A549 (cell line): ENCODE measurements at places on chromosomes 7 and 10.

- peak; percentile 25 for DNase-seq
Measured at GRCh38 chr10:110456046-110456445, 41.7 kb upstream of the DUSP5 start.

- DNase-seq: no peak
Measured at GRCh38 chr10:123666318-123667236, at the start of gene GPR26. TSS of gene GPR26 (plus strand) at chr10:123666355. CDS start at chr10:123666408, 53 bp downstream.

DNA sequence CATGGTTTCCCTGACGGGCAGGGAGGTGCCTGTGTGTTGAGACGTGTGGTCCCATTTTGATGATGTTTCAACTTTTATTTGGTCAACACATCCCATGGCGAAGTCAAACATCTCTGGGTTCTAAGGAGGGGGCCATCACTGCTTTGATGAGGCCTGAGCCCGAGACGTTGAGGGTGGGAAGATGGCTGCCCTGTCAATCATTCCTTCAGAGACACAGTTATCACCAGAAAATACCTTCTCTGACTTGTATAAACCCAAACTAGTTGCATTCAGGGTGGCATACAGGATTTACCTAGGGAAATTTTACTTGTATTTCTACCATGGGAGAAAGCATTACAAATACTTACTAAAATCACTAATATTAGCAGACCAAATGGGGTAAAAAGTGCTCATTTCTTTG lies 64.6 kb downstream of the VOPP1 start:
- no peak for DNase-seq

GRCh38 chr10:102646610-102647442 lies 2.5 kb downstream of the TRIM8 start:
- DNase-seq: peak; percentile 43

DNA sequence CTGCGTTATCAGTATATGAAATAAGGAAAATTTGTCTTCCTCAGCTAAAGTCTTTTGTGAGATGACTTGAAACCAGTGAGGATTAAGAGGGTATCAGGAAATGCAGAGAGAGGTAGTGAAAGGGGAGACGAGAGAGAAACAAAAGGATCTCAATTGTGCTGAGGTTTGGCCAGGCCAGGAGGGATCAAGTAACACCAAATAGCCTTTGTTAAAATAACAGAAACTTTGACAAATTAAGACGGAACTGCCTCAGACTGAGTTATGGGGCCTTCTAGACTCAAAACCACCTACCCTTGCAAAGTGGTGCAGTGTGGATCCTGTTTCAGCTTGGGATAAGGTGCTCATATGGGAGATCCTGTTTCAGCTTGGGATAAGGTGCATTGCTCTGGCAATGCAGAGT lies 263.1 kb downstream of the CREB5 start:
- no peak for DNase-seq

DNA sequence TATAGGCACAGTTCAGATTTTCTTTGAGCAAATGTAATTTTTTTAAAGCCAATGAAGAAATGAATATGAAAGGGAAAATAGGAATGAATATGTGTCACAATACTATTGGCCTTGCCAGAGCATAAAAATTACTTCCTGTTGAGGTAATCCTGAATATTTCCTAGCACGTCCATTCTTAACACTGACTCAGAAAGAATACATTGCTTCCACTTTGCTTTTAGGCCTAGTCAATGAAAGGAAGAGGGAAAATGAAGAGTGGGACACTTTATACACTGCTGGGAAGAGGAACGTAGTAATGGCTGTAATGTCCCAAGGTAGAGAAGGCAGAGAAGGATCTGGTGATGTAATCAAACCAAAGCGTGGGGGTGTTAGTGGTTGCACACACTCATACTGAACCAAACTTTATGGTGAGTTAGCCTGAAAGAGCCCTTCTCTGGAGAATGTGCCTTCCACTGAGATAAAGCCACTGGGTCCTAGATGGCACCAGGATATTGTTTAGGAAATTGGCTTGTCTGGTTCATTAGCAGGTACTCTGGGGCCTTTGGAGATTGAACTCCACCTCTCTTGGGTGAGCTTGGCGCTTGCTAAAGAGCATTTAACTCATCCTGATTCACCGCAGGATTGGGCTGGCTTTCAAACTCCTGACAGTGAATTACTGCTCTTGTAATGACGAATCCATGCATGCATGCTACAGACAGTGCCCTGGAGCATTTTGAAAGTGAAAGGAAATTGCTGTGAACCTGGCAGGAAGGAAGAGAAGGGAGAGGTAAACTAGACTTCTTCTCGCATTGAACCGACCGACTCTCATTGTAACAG lies 254.9 kb downstream of the KIAA1217 start:
- DNase-seq: peak; percentile 16

DNA sequence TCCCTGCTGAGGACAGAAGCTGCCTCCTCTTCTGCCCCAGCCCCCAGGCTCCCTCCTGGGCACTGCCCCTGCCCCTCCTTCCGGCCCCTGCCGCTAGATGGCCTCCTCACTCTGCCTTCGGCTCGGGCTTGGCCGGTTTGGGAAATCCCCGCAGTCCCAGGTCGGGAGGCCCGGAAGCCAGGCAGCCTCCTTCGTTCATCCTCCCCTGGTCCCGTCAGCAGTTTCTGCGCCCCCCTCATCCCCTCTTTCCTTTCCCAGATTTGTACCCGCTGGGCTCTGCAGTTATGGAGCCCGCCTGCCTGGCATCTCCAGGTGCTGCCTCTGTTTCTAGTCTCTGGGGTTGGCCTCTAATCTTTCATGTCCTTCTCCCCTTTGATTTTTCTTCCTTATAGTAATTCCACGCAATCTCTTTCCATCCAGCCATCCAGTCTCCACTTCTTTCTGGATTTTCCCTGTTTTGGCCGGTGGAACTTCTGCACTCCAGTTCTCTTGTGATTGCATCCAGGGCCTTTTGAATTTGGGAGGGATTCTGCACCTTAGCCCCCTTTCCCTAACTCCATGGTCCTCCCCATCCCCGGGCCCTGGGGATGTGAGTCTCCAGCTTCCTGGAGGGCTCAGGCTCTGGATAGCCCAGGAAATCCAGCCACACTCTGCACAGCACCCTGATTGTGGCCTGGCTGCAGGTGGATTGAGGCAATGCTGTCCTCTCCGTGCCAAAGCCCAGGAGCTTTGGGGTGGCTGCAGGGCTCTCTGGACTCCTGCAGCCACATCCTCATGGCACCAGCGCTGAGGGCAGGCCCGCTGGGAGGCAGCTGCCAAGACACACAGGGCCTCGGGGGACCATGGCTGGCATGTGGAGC lies 3.3 kb upstream of the SHH start:
- DNase-seq: peak; percentile 81

GRCh38 chr10:96290368-96291133 lies 13.7 kb upstream of the DNTT start:
- DNase-seq: no peak

DNA sequence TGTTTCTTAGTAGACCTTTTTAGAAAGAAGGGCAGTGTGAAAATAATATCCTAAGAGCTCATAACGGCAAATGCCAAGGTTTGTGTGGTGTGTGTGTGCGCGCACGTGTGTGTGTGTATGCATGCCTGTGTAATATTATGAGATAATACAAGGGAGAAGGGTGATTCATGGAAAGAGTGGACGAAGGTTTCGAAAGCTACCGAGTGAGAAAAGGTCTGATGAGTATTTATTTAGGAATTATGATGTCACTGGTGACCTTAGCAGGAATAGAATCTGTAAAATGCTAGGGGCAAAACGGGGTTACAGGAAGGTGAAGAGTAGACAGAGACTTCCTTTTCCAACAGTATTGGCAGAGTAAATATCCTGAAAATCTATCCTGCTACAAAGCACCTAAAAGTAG lies 107.3 kb downstream of the AHR start:
- peak; percentile 62 for DNase-seq

GRCh38 chr7:74430961-74431466 lies 22.7 kb upstream of the GTF2IRD1 start:
- no peak for DNase-seq

- DNase-seq: no peak
Measured at GRCh38 chr7:26898891-26899290, 34.5 kb upstream of the SKAP2 start.

DNA sequence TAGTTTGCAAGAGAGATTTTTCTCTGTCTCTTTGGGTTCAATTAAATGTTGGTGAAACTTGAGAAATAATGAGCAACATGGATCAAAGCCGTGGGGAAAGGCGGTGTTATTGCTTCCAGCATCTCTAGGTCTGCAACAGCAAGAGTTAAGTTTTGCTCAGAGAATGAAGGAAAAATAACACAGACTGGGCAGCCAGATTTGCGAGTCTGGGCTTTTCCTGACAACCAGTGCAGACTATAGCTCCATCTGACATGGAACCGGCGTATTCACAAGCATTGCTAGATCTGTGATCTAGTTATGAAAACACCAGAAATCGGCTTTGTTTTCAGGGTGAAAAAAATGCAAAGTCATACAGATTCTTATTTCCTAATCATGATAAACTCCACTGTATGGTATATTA lies 110.4 kb downstream of the CAMK1D start:
- DNase-seq: no peak

GRCh38 chr10:122123186-122123585 lies 134.2 kb downstream of the TACC2 start:
- DNase-seq: no peak

- no peak for DNase-seq
Measured at GRCh38 chr10:18178854-18179483, 38.7 kb downstream of the CACNB2 start.

DNA sequence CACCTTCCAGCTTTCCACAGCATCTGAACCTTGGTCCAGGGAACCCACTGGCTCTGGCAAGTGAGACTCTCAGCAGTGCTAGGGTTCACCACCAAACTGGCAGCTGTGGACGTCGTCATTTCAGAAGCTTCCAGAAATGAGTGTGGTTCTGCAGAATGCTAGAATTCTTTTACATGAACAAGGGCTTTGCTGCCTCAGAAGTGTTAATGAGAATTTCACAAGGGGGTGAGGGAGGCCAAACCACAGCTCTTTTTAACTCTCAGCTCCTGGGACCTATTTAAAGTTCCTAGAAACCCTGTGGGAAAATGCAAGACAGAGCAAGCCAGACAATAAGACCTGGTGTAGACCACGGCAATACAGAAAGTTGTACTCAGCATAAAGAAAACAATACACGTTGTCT lies 129.3 kb upstream of the BET1 start:
- DNase-seq: no peak

- no peak for DNase-seq
Measured at GRCh38 chr7:131057015-131057793, 270.5 kb upstream of the MKLN1 start.

DNA sequence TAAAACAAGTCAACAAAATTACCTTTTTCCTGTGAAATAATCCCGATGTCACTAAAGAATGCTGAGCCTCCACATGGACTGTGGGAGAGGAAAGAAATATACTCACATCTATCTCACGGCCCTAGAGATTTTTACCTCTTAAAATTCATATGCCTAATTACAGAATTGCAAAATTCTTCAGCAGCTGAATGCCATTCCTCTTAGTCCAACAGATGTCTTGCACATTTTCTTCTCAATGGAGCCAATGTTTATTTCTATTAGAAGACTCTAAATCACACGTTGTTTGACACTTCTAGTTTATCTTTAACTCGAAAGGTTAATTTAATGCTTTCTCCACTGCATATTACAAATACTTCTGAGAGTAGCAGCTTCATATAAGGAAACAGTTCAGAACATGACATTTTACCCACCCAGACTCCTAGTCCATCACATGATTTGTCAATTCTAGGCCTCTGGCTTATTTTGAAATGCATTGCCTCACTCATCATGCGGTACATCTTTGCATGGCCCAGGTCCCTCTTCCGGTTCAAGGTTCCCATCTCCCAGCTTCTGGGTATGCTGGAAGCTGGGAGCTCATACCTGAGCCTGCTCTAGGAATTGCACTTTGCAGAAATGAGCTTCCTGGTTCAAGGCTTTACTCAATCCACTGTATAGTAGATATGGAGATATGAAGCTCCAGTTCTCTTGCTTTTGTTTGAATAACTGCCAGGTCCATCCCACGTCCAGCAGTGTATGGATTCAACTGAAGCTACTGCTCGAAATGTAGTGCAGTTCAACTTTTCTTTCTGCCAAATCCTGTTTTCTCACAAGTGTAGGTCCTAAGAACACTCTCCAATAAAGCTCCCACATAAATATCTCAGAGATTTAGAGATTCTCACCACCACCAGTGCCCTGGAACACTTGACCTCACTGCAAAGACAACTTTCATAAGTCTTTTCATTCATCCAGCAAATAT lies 306.2 kb downstream of the GPR37 start:
- peak; percentile 73 for DNase-seq

- no peak for DNase-seq
Measured at GRCh38 chr10:70122742-70123141, 9.9 kb downstream of the AIFM2 start.

GRCh38 chr10:48682265-48682664 lies 2.4 kb upstream of the WDFY4 start:
- DNase-seq: no peak

DNA sequence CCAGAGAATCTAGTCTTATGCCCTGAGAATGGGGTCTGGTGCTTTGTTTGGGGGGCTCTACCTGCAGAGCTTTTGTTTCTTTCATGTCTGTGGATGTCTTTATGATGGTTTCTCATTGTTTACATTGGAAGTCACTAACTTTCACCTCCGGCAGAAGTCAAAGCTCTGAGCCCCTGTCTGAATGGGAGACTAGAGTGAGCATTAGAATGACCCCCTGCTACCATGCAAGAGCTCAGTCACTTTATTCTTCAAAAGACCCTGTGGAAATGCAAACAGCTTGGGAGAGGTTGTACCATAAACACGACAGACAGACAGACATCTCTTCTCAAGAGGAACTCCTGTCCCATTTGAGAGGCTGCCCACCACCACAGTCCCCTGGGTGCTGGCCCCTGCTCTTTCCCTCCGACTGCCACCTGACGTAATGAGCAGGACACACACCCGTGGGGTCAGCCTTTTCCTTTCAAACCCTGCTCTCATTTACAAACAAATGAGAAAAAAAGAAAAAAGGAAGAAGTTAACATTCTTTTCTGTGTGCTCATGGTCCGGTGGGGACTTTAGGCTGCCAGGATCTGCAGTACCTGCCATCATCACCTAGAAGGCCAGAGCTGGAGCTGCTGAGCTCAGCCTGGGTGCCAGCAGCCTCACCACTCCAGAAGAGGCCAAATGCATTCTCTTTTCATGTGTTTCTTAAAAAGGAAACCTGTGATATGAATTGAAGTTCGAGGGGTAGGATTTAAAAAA lies 91.6 kb downstream of the FZD1 start:
- no peak for DNase-seq

DNA sequence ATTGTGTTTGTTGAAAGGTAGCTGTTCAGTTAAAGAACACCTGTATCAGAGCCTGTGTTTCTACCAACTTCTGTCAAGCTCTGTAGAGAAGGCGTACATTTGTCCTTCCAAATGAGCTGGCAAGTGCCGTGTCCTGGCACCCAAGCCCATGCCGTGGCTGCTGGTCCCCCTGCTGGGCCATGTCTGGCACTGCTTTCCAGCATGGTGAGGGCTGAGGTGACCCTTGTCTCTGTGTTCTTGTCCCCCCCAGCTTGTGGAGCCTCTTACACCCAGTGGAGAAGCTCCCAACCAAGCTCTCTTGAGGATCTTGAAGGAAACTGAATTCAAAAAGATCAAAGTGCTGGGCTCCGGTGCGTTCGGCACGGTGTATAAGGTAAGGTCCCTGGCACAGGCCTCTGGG lies 154.9 kb downstream of the EGFR start:
- DNase-seq: no peak
